ENCODE measurements at places on chromosomes 11 and 22.

DNA sequence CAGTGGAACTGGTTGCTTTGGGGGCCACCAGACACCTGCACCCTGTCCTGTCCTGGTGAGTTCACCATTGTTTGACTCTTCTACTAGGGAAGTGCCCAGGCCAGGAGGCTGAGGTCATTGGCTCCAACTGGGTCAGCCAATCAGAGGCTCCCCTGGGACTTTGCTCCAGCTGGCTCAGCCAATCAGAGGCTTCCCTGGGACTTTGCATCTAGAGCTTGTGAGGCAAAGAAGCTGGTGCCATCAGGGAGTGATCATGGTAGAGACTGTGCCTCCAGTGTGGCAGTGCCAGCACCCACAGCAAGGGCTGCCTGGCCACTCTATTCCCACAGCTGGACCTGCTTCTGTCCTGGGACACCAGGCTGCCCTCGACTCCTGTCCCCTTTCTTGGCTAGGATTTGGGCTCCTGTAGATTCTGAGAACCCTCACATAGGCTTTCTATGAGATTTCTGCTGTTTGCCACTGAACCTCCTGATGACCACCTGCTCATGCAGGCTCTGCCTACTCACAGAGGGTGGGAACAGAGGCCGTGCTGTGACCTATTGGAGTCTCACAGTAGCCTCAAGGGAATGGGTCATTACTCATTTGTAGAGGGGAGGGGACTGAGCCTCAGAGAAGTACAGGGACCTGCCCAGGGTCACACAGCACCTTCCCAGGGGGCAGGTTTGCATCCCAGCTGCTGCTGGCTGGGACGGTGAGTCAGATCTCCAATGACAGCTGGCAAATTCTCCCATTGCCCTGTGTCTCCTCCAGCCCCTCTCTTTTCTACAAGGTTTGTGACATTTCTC, 59.2 kb upstream of the SHISAL1 start:
- DNase-seq: no peak

- no peak for DNase-seq
Measured at GRCh38 chr11:119668676-119669075, 60.3 kb downstream of the NECTIN1 start.

GRCh38 chr22:30519842-30520425, 14.4 kb upstream of the SEC14L4 start:
- no peak for DNase-seq

GRCh38 chr11:9762531-9762930, 98.7 kb downstream of the SWAP70 start:
- no peak for DNase-seq

DNA sequence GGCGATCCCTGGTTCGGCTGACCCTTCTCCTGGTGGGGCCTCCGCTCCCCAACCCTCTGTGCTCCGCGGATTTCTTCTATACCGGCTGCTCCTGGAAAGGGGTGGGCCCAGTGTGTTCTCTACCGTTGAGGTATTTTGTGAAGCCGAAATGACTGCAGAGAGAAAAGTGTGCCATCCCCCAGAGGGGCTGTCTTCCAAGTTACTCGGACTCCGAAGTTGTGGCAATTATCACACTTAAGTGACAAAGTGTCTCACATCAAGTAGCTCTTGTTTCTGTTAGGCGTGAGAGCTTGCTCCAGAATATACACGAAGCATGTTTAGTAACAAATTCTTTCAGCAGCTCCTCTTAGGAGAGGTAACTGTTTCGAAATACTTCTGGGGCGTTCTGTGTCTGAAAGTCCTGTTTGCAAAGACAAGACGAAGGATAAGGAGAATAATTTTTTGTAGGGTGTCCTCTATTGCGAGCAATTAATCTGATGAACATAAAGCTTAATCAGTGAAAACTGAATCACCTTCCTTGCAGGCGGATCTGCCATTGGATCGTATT, 434 bp downstream of the XPNPEP3 start:
- DNase-seq: peak; percentile 24

GRCh38 chr11:2522631-2523255, 77.9 kb downstream of the KCNQ1 start:
- no peak for DNase-seq

GRCh38 chr11:36499315-36499714, 10.8 kb downstream of the TRAF6 start:
- peak; percentile 14 for DNase-seq

DNA sequence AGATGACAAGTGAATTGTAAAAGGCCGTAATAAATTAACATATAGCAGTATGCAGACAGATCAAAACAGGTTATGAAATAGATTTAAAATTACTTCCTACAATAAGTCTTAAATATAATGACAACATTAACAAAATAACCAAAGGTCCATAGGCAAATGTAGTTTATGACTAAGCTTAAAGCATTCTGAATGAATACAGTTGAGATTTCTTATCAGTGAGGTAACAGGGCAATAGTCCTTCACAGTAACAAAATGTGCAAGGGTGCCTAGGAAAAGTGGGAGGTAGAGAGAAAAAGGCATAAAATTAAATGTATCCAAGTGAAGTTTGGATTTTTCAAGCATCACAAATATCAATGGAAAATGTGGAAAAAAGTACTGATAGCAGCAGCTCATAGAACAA, 20.9 kb upstream of the P4HA3 start:
- peak; percentile 53 for DNase-seq

DNA sequence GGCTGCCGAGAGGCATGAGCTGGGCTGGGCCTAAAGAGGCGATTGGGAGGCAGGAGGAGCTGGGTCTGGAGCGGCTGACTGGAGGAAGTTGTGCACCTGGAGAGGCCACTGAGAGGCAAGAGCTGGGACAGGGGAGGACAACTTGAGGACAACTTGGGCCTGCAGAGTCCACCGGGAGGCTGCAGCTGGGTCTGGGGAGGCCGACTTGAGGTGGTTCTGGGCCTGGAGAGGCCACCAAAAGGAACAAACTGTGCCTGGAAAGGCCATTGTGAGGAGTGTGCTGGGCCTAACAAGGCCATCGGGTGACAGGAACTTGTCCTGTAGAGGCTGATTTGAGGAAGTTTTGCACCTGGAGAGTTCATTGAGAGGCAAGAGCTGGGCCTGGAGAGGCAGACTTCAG, 41.5 kb downstream of the OR4C45 start:
- DNase-seq: no peak

GRCh38 chr22:47175151-47176025, 412.9 kb downstream of the TBC1D22A start:
- DNase-seq: no peak

DNA sequence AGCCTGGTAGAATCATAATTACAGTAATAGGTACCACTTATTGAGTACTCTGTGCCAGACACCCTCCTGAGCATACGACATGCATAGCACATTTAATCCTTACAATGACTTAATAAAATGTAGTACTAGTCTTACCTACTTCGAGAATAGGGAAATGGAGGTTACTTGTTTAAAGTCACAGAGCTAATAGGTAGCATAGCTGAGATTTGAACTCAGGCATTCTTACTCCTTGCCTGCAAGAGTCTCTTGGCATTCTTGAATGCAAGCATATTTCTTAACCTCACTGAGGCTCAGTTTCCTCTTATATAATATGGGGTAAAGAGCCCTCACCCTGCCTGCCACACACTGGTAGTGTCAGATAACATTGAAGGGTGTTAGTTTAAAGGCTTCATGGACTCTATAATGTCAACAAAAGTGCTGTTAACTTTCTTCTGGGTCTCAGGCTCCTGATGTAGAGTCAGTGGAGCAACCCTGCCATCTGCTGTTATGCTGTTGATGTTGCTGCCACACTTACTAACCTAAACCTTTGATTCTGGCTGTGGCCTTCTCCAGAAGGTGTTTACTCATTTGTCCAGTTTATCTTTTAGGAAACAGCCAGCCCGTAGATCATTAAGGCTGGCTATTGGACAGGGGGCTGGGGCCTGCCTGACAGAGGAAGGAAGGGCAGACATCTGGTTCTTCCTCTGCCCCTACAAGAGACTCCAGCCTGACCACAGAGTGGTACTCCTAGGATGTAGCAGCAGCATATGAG, 18.9 kb downstream of the LIMK2 start:
- DNase-seq: peak; percentile 89

DNA sequence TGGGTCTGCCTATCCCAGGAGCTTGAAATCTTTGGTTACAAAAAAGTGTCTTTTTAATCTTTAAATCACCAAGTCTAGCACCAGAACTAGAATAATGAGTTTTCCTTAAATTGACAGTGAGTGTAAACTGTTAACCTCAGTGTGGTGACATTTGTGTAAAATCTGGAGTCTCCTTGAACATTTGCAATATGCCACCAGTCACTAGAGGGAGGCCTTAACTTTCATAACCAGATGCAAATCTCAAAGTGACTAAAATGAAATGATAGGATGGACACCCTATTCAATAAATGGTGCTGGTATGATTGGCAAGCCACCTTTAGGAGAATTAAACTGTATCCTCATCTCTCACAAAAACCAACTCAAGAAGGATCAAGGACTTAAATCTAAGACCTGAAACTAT, 8.3 kb upstream of the SCGB1D2 start:
- peak; percentile 4 for DNase-seq

DNA sequence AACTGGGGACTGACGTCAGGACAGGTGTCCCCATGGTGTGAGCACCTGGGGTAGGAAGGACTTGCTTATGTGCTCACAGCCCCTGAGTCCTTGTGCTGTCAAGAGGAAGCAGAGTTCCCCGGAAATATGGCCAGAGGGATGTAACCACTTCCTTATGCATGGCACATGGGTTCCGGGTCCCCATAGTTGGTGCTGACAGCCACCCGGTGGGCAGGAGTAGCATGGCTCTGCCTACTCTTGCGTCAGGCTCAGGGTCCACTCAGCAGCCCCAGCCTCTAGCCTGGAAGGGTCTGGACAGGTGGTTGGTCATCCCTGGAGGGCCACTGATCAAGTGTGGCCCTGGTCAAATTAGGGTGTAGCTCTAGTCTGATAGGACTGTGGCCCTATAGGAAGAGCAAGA, 42.8 kb upstream of the CCND1 start:
- peak; percentile 44 for DNase-seq

DNA sequence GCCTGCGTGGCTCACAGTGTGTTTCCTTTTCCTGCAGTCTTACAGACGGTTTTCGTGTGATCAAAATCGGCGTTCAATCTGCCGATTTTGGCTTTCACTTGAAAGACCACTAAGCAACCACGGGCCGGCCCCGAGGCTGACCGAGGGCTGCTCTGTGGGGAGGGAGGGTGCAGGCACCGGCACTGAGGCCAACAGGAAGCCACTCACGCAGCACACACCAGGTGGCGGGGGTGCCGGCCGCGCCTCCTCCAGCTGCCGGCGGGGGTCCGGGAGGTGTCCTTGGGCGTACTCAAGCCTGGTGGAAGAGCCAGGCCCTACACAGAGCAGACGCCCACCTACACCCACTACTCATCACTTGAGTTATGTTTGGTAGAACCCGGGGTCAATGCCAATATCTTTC, 14.3 kb downstream of the TOLLIP start:
- no peak for DNase-seq

DNA sequence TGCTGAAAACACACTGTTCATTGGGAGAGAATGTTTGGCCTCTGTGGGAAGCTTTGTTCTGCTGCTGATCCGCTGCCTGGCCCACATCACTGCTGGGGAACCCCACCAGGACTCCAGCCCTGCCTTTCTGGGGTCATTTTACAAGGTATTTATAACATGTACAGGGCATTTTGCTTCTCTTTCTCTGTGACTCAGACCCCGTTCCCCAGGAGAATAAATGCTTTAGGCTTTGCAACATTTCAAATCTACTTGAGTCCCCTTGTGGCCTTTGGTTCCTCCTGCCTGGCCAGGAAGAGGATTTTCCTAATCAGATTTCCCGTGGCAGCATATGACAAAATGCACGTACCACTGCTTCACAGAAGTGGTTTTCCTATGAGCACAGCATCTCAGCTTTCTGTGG, 43.0 kb downstream of the BTG4 start:
- DNase-seq: no peak

DNA sequence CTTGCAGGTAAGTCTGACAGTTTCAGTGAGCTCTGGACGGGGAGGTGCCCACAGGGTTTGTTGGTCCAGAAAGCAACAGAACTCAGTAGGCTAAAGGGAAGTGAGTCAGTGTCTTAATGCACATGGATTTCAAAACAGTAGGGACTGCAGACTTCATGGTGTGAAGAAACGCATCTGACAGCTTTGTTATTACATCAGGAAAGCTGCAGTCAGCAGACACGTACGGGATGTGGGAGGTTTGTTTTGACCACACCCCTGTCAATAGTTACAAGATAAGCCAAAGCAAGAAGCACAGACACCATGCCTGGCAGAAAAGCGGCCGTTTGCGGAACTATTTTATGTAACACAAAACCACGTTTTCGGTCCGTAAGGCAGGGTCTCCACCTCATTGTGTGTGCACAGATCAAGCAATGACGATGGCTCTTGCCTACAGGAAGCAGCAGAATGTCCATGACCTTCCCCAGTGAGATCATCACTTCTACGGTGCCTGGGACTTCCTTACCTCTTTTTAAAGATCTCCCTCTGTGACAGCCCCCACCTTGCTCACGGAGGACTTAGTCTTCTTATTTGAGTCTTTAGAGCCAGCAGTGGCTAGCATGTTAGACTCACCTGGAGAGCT, 58.2 kb upstream of the FTH1 start:
- DNase-seq: peak; percentile 98

DNA sequence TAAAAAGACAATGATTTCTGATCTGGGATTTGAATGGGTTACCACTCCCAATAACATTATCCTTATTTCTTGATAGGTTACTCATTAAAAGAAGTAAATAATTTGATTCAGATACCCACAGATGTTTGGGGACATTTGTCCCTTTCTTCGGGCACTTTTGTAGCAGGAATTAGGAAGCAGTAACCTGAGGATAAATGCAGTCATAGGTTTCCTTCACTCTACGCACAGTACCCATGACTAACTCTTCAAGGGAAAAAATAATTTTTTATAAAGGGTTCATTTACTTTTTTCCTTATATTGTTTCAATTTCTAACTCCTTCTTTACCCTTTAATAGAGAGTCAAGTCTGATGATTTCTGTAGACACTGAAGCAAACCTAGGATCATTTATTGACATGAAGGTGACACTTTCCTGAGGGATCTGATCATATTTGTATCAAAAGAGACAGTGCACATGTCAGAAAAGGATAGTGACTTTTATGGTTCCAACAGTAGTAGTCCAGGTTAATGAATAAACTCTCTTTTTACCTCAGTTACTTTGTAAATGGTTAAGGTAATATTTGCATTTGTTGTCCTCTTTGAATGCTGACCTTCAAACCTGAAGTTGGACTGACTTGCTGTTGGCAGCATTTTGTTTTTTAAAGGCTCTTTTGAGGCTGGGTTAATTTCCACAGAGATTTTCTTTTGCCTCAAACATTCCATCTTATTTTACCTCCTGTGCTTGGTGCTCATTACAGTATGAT, 1072.0 kb downstream of the LRRC4C start:
- no peak for DNase-seq

GRCh38 chr22:25406510-25407210, 157.8 kb upstream of the GRK3 start:
- no peak for DNase-seq
